ENCODE measurements at places on chromosomes 5 and 9.

GRCh38 chr9:85213650-85214607, 527.8 kb downstream of the AGTPBP1 start:
- no peak for DNase-seq

GRCh38 chr5:103690676-103691075, 128.1 kb upstream of the NUDT12 start:
- DNase-seq, result no peak

GRCh38 chr9:95316794-95317118, 753 bp downstream of the FANCC start:
- DNase-seq, result no peak

DNA sequence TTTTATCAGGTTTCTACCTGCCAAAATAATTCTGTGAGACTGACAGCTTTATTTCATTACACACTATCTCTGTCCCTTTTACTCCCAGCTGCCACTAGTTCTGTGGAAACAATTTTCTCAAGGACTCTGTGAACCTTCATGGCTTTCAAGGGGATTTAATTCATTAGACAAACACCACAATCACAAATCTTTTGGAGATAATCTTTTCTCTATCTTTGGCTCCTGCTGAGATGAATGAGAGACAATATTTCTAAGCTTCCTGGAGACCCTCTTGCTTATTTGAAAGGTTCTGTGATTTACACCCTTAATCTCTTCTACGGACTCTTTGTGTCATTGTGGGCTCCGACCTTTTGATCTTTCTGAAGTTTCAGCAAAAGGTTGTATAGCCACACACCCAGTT, 222.6 kb downstream of the PRDM9 start:
- DNase-seq, result no peak

- no peak for DNase-seq
These were observed 52.0 kb downstream of the CFAP77 start for GRCh38 chr9:132461971-132462370.

- no peak for DNase-seq
These were observed 166.5 kb downstream of the RMI1 start for GRCh38 chr9:84146893-84147710.

- DNase-seq, result no peak
These were observed 58.0 kb downstream of the PTPN3 start for GRCh38 chr9:109440117-109440515.

GRCh38 chr5:74589204-74590056, 51.1 kb downstream of the ENC1 start:
- no peak for DNase-seq

DNA sequence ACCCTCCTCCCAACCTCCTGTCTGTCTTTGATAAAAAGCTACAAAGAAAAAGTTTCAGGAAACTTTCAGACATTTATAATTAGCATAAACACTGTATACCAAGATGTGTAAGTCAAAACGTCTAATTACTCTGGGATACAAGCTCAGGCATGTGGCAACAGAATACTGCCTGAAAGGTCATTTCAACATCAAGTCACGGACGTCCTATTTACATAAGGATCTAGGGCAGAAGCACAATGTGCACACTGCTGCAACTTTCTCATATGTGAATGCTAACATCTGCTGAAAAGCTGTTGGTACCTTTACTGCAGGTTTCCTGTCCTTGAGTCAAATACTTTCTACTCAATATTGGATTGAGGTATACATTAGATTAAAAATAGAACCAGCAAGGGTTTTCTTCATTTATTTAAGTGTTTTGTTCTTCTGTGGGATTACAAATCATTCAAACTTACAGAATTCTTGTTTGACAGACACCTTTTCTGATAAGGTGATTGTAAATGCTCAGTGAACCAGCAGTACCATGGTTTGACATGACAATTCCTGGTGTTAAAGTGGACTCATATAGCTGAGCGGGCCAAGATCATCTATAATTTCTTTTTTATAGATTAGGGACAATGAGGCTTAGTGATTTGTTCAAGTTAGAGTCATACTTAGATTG, 36.8 kb downstream of the ELL2 start:
- no peak for DNase-seq

GRCh38 chr5:95846554-95847260, 24.2 kb upstream of the GLRX start:
- DNase-seq, result no peak

GRCh38 chr5:92002721-92003274, 619.7 kb upstream of the ARRDC3 start:
- no peak for DNase-seq

DNA sequence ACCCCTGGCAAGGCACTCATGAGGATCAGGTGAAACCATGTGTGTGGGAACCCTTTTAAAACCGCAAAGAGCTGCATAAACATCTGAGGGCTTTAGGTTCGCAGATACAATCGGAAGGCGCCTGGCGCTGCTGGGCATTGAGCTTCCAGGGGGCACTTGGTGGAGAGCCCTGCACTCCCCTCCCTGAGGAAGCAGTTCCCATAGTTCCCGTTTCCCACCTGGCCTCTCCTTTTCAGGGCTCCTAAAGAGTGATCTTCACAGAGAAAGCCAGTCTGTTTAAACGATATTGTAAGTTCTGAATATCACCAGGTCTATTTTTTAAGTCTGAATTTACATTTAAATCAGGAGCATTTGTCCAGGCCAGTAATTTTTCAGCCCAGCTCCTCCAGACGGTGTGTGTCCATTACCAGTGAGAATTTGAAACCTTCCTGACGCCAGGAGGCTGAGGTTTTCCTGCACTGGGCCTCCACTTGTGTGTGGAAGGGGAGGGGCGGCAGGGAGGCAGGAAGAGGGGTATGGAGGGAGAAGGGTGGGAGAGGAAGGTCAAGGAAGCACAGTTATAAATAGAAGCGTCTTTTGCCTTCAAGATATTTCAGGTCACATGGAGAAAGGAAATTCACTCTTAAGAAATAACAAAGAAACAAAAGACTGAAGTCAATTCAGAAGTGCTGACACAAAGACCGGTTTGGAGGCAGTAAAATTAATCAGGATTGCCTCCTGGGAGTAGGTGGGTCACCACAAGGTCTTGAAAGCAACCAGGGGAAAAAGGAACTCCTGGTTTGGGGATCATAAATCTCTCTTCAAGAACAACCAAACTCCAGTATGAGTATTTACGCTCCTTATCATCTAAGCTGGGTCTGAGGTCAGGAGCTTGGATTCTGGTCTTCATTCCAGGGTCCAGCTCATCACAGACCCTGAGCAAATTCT, 14.3 kb upstream of the MGAT1 start:
- DNase-seq, result no peak

GRCh38 chr5:103624675-103625074, 62.1 kb upstream of the NUDT12 start:
- DNase-seq, result no peak

- no peak for DNase-seq
These were observed 56.2 kb downstream of the PTCD2 start for GRCh38 chr5:72376381-72376780.

- DNase-seq, result no peak
These were observed 28.2 kb downstream of the LIFR start for GRCh38 chr5:38528162-38528703.

GRCh38 chr5:14302330-14302729, 159.2 kb downstream of the TRIO start:
- DNase-seq, result no peak

DNA sequence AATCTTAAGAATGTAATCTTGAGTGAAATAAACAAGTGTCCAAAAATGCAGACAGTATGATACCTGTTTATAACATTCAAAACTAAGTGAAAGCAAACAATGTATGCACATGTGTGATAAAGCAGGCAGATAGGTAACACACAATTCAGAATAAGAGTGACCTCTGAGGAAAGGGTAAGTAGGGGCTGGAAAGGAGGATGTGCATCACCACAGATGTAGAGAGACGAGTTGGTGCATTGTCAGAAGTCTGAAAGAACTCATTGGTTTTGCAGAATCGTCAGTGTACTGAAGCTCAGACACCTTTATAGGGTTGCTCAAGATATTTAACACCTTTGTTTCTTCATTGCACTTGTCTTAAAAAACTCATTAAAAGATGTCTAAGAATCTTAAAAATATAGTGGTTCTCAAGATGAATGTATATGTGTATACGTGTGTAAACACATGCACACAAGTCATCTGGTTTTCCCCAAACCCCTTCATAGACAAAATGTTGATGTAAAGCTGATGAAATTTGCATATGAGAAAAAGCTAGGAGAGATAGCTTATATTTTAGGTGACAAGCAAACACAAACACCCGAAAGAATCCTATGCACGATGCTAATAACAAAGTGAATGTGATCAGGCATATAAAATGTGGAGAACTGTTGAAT, 197.6 kb upstream of the MEF2C start:
- no peak for DNase-seq

- DNase-seq, result no peak
These were observed 2.2 kb downstream of the ABLIM3 start for GRCh38 chr5:149143470-149143869.

DNA sequence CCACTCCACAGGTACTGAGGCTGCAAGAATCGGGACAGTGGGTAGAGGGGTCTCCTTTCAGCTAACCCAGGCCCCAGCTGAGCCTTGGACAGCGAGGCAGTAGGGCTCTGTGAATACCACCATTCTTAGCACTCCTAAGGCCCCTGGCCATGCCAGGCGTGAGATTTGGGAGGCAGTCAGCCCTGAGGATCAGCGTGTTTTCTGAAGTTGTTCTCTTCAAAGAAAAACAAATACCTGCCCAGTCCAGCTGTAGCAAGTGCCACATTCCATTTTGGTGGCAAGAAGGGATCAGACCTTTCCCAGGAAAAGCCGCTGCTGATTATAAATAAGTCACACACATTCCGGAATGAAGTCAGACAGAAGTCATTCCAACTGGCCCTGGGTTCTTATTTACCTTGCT, 47.8 kb downstream of the RALGPS1 start:
- DNase-seq, result no peak

DNA sequence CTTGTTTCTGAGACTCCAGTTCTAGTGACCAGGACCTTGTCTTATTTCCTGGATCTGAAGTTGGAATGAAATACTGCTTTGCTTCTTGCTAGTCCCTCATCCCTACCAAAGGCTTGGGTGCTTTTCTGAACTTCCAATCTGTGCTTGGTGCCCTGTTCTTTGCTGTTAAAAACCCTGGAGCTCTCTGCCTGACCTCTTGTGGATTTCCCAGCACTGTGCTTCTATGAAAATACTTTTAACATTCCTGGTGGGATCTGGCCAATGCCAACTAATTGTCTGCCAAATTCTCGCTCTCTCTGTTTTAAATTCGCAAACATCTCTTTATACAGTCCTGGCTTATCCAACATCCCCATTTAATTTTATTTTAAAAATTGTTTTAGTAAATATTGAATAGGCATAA, 26.7 kb upstream of the CSNK1G3 start:
- DNase-seq, result no peak

GRCh38 chr5:154421868-154422267, 23.9 kb upstream of the SAP30L start:
- no peak for DNase-seq

GRCh38 chr5:134077926-134078580, 36.4 kb upstream of the TCF7 start:
- no peak for DNase-seq

DNA sequence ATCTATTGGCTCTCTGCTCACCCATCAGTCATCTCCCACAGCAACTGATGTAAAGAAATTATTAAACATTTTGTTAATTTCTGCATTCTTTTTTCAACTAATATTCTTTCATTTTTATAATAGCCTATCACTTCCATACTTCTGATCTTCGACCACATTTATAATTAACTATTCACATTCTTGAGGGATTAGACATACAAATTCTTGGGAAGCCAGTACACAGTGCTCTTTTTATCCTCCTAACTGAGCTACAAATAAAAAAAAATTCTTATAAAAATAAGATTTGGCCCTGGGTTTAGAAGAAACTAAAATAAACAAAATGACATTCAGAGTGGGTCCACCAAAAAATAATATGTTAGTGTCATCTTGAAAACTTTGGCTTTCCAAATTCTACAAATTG, 103.7 kb upstream of the ITGA1 start:
- no peak for DNase-seq

GRCh38 chr5:35899800-35900199, 38.6 kb downstream of the CAPSL start:
- DNase-seq, result no peak

DNA sequence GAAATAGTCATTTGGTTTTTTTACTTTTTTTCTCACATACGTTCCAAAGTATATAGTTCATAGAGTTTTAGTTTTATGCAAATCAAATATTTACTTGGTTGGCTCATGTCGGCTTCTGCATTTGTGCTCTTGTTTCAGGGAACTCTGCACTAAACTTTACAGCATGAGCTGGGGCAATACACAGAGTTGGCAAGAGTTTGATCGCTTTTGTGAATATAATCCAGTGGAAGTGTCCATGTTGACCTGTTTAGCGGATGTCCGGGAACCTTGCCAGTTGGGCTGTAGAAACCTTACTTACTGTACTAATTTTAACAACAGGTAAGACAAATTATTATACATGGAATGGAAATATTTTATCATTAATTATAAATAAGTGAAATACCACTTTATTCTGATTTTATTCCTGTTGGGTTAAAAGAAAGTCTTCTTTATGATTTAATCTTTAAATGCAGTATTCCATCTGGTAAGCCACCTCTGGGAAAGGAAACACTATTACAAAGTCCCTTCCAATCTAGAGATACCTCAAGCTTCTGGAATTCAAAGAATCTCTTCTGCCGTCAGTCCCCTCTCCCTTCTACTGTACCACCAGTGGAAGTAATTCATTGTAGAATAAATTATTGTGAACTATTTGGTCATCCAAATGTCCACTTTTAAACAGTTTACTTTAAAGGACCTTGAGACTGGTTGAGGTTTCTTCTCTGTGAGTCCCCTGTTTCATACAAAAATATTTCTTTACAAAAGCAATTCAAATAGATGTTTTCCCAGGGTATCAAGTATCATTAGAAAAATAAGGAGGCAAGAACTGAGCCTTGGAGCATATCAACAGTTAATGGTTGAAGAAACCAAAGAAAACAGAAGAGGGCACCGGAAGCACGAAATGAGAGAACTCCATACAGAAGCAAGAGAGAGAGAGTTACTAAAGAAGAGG, 45.2 kb upstream of the GLIPR2 start:
- DNase-seq, result no peak

DNA sequence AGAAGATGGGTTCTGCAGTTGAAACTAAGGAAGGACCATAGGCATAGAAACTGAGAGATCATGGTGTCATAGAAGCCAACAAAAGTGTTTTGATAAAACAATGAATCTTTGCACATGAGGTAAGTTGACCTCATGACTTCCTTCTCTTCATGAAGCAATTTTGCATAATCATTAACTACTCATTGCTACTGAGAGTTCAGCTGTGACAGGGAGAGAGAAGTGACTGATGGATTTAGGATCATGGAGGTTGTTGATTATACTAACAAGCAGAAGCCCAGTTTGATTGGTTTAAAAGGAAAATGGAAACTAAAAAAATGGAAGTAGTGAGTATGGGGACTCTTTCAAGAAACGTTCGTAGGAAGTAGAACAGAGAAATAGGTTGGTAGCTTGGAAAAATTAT, 51.2 kb downstream of the PARP8 start:
- no peak for DNase-seq

All from esophagus squamous epithelium (tissue), 5 donors.